CD4-positive, alpha-beta T cell treated with Interferon alpha-2 for 1 hour (primary cell): ENCODE measurements at places on chromosomes 7 and 10.

DNA sequence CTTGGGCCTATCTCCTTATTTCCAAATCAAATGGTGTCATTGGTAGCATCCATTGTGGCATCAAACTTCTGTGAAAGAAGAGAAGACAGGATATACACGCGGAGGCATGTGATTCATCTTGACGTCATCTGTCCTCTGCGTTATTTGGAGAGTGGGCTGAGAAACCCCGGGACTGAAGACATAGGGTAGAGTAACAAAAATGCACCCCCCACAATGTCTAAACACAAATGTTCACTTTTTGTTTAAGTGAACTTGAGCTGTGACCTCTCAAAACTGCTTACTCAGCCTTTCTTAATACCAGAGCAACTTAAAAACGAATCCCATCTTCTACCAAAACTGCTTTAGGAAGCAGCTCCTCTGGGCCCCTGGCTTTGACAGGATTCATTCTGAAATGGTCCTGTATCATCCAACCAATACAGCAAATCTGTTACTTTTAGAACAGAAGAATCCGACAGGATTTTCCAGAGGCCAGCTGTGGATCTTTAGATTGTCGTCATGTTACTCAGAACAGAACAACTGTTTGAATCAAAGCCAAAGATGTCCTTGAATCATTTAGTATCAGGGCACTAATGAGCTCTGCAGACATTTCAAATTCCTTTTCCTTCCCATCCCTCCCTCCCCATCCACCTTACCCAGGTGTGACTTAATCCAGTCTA lies 438.1 kb downstream of the SUGCT start:
- no peak for DNase-seq

- no peak for DNase-seq
Measured at GRCh38 chr10:104336821-104337467, 1.3 kb downstream of the ITPRIP start.

- DNase-seq, result no peak
Measured at GRCh38 chr10:75003891-75004290, 107.6 kb upstream of the SAMD8 start.

GRCh38 chr7:8063706-8064297 lies 95.2 kb downstream of the GLCCI1 start:
- DNase-seq, result no peak

GRCh38 chr10:62199584-62199983 lies 69.1 kb downstream of the RTKN2 start:
- no peak for DNase-seq

DNA sequence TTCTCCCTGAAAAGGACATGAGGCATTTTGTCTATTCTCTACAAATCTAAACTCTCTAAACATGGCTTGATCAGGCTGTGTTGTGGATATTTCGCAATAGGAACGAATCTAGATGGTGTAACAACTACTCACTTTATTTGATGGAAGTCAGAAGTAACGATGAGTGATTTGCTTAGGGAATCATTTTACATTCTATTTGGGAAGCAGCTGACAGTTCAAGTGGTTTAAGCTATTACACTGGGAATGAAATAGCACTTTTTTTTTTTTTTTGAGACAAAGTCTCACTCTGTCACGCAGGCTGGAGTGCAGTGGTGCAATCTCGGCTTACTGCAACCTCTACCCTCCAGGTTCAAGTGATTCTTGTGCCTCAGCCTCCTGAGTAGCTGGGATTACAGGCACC lies 44.1 kb downstream of the NPY start:
- no peak for DNase-seq

- no peak for DNase-seq
Measured at GRCh38 chr7:897771-898376, 21.5 kb downstream of the GET4 start.
